ENCODE measurements at places on chromosomes 16 and 17.

DNA sequence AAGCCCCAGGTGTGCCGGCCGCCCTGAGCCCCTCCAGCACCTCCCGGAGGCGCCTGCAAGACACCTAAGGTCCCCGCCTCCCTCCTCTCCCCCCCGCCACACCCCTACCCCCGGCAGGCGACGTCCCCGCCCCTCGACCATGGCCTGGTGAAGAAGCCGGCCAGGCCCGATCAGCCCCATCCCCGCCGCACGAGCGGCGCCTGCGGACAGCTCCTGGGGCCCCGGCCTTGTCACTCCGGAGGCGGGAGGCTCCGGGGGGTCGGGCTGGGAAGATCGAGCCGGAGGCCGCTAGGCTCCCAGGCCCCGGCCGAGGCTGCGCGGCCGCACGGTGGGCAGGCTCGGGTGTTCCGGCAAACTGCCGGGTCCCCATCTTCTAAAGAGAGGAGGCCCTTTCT is 405 bp upstream of the ACE start:
- peak; percentile 15 for DNase-seq

- no peak for DNase-seq
Observed at GRCh38 chr16:16778332-16778731, 399.4 kb downstream of the NPIPA7 start.

- DNase-seq, result no peak
Observed at GRCh38 chr17:14487068-14487467, 186.2 kb downstream of the HS3ST3B1 start.

DNA sequence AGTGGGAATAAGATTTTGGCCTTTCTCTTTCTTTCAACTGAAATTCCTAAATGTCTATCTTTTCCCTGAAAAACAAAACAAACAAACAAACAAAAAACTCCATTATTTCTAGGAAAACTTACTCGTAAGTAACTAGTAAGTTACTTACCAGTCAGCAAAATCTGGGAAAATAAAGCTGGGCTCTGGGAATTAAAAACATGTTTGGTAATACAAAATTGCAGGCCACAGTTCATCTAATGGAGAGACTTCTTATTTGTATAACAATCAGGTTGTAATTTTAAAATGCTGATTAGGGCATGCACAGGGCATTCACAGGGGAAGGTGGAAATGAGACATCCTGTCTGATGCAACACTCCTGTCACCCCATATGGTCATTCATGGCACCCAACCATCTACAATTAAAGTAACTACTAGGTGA is 3.8 kb upstream of the WIPI1 start:
- no peak for DNase-seq

GRCh38 chr16:3664187-3664896 is 9.9 kb downstream of the DNASE1 start:
- no peak for DNase-seq

DNA sequence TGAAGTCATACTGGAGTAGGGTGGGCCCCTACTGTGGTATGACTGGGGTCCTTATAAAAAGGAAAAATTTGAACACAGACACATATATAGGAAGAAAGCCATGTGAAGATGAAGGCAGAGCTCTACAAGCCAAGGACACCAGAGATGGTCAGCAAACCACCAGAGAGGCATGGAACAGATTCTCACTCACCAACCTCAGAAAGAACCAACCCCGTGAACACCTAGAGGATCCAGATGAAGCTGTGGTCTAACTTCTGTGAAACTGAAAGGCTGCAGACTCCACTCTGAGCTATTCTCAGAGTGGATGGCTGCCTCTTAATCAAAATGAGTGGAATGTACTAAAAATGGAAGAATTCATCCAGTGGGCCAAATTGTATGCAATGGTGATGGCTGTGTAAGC is 149.6 kb downstream of the ABCA8 start:
- no peak for DNase-seq

DNA sequence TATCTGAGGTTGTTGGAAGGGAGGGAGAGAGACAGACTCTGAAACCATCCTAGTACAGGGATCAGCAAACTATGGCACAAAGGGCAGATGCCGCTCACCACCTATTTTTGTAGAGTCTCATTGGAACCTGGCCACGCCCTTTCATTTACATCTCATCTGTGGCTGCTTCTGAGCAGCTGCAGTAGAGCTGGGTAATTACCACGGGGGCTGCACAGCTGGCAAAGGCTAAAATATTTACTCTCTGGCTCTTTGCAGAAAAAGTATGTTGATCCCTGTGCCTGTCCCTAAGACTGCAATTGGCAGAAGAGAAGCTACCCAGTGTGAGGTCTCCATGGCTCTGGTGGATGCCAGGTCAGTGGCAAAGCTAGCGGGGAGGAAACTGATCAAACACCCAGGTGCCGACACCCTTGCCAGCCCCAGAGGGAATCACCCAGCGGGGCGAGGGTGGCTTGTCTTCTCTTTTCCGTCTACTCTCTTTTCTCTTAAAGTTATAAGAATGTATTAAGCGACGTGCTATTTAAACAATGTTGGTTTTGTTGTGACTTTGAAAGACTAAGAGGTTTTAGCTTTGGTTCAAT is 14.0 kb downstream of the CEP295NL start:
- DNase-seq, result no peak

- no peak for DNase-seq
Observed at GRCh38 chr16:66900721-66901441, 17.8 kb downstream of the CDH16 start.

GRCh38 chr16:3580251-3580651 is 3.0 kb upstream of the NLRC3 start:
- DNase-seq, result no peak

DNA sequence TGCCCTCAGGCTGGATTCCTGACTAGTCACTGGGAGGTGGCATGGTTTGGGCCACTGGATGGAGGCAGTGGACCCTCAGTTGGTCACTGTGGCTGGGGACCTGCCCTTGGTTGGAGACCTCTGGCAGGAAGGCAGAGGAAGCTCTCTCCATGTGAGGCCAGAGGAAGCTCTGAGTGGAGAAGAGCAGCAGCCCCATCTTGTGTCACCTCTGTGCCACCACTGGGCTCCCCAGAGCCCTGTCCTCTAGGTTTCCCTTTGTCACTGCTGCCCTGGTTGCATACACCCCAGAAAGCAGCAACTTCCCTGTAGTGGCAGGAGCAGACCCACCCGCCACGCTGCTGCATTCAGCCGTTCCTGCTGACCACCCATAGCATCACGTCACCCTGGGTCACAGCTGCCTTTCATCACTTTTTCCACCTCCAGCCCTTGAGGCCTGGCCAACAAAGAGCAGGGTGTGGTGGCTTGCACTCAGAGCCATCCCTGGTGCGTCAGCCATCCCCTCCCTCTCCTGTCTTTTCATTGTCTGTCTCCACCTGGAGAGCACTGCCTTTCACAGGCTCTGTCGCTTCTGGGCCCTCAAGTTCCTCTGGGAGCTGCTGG is 11.9 kb downstream of the CTRL start:
- no peak for DNase-seq

GRCh38 chr16:55437625-55438024 is 41.4 kb upstream of the MMP2 start:
- no peak for DNase-seq

DNA sequence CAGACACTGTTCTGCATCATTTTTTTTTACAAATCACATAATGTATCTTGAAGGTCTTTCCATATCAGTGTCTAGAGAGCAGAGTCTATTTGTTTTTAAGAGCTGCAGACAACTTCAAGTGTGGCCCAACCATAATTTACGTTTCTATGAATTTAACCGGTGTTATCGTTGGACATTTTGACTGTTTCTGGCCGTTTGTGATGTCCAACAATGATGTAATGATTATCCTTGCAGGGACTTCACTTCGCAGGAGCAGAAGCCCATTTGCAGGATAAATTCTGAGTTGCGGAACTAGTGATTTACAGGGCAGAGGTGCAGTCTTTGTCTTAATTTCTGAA is 26.9 kb upstream of the HLF start:
- no peak for DNase-seq

DNA sequence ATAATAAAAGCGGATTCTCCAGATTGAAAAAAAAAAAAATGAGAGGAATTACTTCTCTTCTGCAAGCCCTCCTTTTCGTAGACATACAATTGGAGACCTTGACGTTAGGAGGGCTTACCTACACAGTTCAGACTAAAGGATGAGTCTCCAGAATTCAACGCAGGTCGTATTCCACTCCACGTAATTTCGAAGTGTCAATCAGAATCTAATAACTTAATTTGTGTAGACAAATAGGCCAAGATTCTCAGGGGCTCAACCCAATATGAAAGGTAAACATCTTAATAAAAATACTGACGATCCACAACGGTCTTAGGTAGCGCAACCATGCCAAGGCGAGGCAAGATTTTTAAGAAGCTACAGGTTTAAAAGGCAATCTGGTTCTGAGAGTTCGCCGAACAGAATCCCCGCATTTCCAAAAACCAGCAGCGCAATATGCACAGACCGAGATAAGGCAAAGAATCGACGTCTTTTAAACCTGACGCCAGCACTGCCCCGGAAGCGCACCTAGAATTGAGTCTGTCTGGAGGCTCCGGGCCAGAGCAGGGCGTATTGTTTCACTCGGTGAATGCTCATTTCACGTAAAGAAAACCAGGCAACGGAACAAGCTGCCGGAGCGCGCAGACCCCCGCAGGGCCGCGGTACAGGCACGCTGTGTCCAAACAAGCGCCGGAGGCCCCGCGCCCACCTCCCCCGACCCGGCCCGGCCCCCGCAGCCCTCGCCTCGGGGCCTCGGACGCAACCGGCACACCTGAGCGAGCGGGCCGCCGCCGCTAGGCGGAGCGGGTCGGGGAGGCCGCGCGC is 623 bp downstream of the MBTPS1 start:
- no peak for DNase-seq

DNA sequence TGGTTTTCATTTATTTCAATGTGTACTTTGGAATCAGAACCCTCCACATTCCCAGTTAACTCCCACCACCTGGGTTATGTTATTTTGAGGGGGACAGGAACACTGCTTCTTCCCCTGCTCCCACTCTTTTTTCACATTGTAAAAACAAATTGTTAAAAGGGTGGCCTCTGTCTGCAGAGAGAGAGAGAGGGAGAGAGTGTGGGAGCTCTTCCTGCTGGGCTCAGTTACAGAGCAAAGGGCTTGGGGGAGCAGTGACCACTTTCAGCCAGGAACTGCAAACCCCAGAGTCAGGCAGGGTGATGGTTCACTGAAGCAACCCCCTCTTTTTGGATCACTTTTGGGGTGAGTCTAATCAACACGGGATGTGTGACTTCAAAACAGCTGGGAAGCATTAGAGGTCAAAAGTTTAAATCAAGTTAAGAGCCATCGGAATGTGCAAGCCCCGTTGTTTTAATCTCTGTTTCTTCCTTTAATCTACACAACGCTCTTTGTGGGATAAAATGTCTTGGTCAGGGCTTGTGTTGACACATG is 577.0 kb upstream of the CDH11 start:
- DNase-seq, result no peak

DNA sequence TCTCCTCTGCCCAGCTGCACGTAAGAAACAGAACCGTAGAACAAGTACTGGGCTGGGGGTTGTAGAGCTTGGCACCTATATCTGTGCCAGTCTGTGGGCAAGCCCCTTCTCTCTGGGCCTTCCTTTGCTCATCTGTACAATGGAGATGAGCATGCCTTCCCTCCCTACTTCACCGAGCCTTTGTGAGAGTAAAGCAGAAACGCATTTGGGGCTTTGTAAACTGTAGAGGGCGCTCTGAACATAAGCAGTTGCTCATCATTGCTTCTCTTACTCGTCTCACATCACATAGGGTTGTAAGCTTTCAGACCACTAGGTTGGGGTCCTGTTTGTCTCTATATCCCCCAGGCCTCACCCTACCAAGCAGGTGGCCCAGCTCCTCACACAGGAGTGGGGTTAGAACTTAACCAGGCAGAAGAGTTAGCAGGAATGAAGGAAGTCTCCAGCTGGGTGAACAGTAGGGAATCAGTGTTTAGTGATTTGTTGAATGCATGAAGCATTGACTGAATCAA is 15.1 kb downstream of the SAMD14 start:
- DNase-seq, result no peak

DNA sequence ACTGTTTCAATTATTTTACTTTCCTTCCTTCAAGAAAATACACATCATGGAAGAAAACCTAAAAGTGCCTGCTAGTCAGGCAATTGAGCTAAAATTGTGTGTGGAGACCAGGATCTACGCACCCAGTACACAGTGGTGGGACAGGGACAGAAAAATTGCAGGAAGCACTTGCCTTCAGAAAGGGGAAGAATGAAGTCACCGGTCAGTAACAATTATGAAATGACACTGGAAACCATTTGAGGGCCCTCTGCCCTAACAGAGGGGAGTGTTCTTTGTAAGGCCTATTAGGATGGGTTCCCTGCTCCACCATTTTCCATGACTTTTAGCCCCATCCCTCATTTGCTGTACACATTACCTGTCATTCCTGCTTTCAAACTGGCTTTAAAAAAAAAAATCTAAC is 4.5 kb upstream of the PHAF1 start:
- no peak for DNase-seq

DNA sequence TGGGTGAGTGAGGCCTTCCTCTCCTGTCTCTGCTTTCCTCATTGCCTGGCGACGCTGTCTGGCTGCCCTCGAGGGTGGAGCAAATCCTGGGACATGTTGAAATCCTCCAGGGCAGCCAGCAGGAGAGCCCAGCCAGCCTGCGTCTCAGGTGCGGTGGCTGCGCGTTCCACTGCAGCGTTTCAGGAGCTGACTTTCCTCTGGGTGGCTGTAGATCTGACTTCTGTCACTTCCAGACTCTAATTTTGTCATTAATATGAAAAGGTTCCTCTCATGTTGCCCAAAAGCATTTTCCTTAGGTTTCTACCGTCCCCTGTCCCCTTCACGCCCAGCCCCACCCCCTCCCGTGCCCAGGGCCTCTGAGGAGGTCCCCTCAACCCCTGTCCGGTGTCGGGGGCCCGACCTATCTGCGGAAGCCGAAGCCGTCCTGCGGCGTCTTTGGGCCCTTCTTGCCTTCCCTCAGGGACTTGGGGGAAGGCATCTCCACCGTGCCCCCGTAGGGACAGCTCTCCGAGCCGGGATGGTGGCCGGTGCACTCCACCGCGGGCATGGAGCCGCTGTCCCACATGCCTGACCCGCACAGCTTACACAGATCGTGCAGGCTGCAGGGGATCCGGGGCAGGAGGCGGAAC is 95.1 kb downstream of the TBC1D16 start:
- DNase-seq, result no peak
